ENCODE measurements at places on chromosomes 3 and 15.

DNA sequence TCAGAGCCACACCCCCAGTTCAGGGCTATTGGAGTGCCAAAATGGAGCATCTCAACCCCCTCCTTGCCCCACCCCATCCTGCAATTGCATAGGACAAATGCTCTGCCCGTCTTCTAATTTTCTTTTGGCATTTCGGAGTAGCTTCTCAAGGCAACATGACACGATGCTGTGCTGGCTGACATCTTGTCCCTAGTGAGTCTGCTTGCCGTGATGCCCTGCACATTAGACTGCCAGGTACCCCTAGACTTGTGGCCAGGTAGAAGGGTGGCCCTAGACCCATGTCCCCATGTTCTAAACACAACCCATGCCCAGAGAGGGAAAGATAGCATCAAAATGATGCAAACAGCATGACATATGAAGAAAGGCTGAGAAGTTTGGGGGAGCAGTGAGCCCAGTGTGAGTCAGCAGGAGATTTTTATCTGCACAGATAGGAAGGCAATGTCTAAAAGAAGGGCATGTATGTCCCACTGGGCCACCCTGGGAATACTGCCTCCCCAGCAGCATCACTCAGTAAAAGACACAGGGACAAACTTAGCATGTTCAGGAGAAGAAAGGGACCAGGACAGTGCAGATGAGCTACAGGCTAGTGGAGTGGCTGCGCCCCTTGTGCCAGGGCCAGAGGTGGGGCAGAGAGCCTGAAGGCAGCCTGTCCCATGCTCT, 36.8 kb downstream of the CA12 start:
- no peak for DNase-seq

GRCh38 chr3:8488411-8488810, 13.2 kb upstream of the LMCD1 start:
- no peak for DNase-seq

DNA sequence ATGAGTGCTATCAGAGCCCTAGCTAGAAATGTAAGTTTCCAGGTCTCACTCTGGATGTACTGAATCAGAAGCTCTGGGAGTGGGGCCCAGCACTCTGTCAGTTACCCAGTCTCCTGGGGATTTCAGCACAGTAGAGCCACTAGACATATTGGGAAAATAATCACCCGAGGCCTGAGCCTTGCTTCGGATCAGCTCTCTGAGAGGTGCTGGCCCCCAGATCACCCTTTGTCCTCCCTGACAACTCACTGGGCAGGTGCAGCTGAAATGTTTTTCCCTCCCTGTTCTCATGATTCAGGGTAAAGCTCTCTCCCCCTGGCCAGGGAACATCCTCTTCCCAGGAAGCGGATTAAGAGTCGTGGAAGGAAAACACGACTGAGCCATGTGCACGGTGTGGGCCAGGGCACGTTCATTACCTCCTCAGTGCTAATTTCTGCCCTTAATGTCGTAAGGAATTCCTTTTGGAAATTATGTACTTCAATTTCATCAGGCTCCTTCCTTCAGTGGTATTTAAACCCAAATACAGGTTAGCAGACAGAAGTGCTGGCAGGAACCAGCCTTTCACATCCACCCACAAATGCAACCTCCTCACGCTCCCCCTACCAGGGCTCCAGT, 296.7 kb upstream of the LYSMD4 start:
- no peak for DNase-seq

GRCh38 chr15:78455749-78456148, 17.7 kb downstream of the IREB2 start:
- DNase-seq = no peak

- no peak for DNase-seq
Observed at GRCh38 chr3:171840811-171841619, 2.1 kb upstream of the TMEM212 start.

DNA sequence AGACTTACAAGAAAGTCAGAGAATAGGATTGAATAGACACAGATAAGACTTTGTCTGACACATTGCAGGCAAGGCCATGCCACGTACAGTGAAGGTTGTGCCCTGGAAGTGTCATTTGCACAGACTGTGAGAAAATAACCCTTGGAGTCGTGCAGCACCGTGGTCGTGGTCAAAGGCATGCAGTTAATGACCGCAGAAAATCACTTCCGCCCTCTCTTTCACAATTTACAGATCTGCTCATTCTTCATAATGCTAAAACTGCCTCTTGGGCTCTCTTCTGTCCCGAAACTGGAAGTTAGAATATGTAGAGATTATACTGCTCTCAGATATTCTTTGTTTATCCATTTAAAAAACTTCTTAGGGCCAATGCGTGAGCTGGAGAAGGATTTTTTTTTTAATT, 73.2 kb upstream of the CTXND1 start:
- DNase-seq = no peak

- no peak for DNase-seq
Observed at GRCh38 chr3:130950124-130950523, 56.2 kb downstream of the ATP2C1 start.

- no peak for DNase-seq
Observed at GRCh38 chr15:66188464-66188863, 65.1 kb downstream of the MEGF11 start.

DNA sequence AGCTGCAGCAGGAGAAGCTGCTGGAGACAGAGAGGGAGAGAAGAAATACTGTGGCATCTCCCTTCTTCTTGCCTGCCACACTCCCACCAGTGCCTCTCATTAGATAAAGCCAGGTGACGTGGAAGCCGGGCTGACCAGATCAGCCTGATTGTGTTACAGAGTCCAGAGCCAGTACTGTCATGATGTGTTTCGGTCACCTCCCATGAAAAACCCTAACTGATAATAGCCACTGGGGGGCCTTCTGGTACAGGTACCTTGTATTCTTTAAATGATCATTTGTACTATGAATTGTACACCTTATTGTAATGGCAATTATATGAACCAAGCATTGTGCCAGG, 125.8 kb upstream of the TMEM108 start:
- no peak for DNase-seq

GRCh38 chr15:59550530-59550929, 61.1 kb upstream of the GCNT3 start:
- DNase-seq = no peak
